ENCODE measurements at places on chromosomes 13 and 19. TPM values are rescaled to one million over a fixed set of nuclear protein-coding genes. Genes with fewer than 3 reads are reported as not detected.

ZFR2 gene
- total RNA-seq: not detected

ZNF628 gene
- total RNA-seq: 2.1 TPM

GIPC3 gene
- total RNA-seq: not detected

JOSD2 gene
- total RNA-seq: 18.9 TPM

SPACA6 gene
- total RNA-seq: 3.8 TPM

CELF5 gene
- total RNA-seq: 0.13 TPM

CD22 gene
- 0.97 TPM for total RNA-seq

VMAC gene
- 6.4 TPM for total RNA-seq

ATP7B gene
- total RNA-seq: 1.8 TPM

TMEM150B gene
- not detected for total RNA-seq

HIPK4 gene
- 0.39 TPM for total RNA-seq

NLRP9 gene
- total RNA-seq: not detected

VSTM1 gene
- not detected for total RNA-seq

PSG1 gene
- 0.39 TPM for total RNA-seq

PROZ gene
- not detected for total RNA-seq

MAP4K1 gene
- not detected for total RNA-seq

DBP gene
- total RNA-seq: 4.5 TPM

ATP4B gene
- not detected for total RNA-seq

CEACAM4 gene
- not detected for total RNA-seq

ZNF112 gene
- total RNA-seq: 11.1 TPM

CEACAM6 gene
- not detected for total RNA-seq

NCR1 gene
- not detected for total RNA-seq

LSM4 gene
- total RNA-seq: 77.4 TPM

MTRF1 gene
- 15.1 TPM for total RNA-seq

F10 gene
- total RNA-seq: not detected

PROSER3 gene
- total RNA-seq: 7.6 TPM

CD177 gene
- total RNA-seq: not detected

ZNF726 gene
- total RNA-seq: 2.8 TPM

ZNF626 gene
- 27.7 TPM for total RNA-seq

IRGC gene
- total RNA-seq: not detected

RNF113B gene
- total RNA-seq: not detected

BRME1 gene
- total RNA-seq: 0.65 TPM

ZNF578 gene
- total RNA-seq: 9.8 TPM

CALR3 gene
- total RNA-seq: not detected

SERPINE3 gene
- total RNA-seq: not detected

ERCC5 gene
- total RNA-seq: 85.6 TPM

ZNF835 gene
- 1.7 TPM for total RNA-seq

ZNF534 gene
- total RNA-seq: 0.13 TPM

NLRP7 gene
- not detected for total RNA-seq

SIGLECL1 gene
- total RNA-seq: not detected

TTYH1 gene
- not detected for total RNA-seq

ZNF880 gene
- total RNA-seq: 32.1 TPM

PRTN3 gene
- total RNA-seq: not detected

ZNF865 gene
- total RNA-seq: 1.2 TPM

KIR2DL1 gene
- total RNA-seq: not detected

FAM216B gene
- not detected for total RNA-seq

FRY gene
- total RNA-seq: 14.7 TPM

CTXN1 gene
- 1.3 TPM for total RNA-seq

IGLON5 gene
- total RNA-seq: under 0.01 TPM

ETFB gene
- 84.9 TPM for total RNA-seq

KLF12 gene
- total RNA-seq: 25.2 TPM

IGFL3 gene
- not detected for total RNA-seq

ZNF253 gene
- 5.5 TPM for total RNA-seq

CNN1 gene
- 1.0 TPM for total RNA-seq

CCDC70 gene
- not detected for total RNA-seq

ZNF793 gene
- 6.3 TPM for total RNA-seq

CEACAM1 gene
- 0.32 TPM for total RNA-seq
